ENCODE measurements at places on chromosomes 1 and 21.

- DNase-seq: peak; percentile 88
Observed at GRCh38 chr1:112146201-112146715, 156.8 kb upstream of the KCND3 start.

- DNase-seq: peak; percentile 20
Observed at GRCh38 chr1:17661546-17662157, 93.5 kb upstream of the ACTL8 start.

- no peak for DNase-seq
Observed at GRCh38 chr1:244768804-244769203, 66.7 kb upstream of the COX20 start.

DNA sequence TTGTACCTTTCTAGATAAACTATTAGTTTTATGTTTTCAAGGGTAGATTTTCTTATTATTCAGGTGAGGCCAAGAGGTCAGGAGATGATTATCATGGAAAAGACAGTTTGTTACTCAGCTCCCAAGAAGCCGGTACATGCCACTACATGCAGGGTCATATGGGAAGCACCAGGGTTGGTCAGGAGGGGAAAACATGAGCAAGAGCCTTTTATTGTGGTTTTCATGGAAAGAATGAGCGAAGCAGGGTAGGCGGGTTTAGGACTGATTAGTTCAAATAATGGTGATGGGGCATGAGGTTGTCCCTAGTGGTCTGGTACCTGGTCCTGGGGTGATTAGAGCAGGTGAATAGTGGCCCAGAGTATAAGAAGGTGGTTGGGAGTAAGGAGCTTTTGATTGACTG is 189.9 kb downstream of the APP start:
- no peak for DNase-seq

DNA sequence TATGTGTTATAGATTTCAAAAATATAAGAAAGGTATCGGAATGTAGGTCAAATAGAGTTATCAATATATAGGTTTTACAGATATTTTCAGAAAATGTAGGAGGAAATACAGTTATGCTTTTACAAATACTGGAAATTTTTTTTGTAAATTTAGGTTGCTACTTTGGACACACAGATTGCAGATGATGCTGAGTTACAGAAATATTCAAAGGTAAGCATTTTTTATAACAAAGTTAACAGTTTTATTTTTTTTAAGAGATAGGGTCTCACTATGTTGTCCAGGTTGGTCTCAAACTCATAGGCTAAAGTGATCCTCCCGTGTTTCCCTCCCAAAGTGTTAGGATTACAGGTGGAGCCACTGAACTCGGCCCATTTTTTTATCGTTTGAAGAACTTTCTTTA is 66.0 kb downstream of the PATJ start:
- no peak for DNase-seq

DNA sequence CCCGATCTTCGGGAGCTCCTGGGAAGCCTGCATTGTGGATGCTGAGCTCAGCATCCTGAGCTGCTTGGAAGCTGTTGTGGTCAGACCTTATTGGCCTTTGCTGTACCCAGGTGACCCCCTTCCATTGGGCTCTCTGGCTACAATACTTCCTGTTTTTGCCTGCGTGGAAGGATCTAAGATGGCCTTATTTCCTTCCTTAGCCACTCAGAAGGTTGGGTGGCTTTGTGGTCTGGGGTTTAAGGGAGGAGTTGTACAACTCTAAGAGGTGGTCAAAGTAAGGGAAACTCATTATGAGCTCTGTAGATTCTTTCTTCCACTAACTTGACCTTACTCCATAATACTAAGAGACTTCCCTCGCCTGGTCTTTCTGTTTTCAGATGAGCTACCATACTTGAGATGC is 17.7 kb downstream of the PFKFB2 start:
- no peak for DNase-seq

- DNase-seq: no peak
Observed at GRCh38 chr1:88088481-88088880, 595.6 kb upstream of the PKN2 start.

DNA sequence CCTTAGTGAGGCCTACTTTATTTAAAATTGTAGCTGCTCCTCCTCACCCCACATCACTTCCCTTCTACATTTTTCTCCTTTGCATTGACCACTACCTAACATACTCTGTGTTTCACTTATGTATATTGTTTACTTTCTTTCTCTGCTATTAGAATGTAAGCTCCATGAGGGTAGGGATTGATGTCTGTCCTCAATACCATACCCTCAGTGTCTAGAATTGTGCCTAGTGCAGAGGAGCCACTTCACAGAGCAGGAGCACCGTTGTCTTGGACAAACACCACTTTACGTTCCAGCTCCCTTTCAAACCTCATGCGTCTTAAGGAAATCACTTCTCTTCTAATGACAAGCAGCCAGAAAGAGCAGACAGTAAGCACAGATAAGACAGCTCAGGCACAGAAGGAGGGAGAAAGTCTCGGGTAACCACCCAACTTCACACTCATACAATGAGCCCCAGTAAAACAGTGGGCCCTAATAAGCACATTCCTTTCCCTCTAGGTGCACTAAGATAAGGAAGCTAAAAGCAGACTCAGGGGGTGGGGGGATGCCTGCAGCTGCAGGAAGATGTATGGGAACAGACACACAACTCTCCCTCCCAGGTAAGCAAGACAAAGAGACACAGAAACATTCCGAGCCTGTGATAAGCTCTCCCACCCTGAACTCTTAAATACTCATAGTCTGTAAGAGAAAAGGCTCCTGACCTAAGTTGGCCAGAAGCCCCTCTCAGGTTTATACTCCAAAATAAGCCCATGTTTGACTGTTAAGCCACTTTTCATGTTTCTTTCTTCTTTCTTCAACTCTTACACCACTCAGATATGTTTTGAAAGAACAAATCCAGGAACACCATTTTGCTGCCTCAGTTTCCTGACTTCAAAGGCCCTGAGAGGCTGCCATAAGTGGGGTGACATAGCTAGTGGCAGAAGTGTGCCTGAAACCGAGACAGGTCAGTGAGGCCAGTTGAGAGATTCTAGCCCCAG is 7.1 kb upstream of the PLEKHM2 start:
- no peak for DNase-seq

GRCh38 chr1:178580876-178581275 is 68.0 kb downstream of the TEX35 start:
- DNase-seq: no peak

GRCh38 chr1:35600593-35600992 is 27.5 kb downstream of the TFAP2E start:
- no peak for DNase-seq

- DNase-seq: no peak
Observed at GRCh38 chr1:223733898-223734852, 21.8 kb downstream of the CAPN2 start.

GRCh38 chr1:166080277-166080966 is 86.4 kb downstream of the FAM78B start:
- no peak for DNase-seq

DNA sequence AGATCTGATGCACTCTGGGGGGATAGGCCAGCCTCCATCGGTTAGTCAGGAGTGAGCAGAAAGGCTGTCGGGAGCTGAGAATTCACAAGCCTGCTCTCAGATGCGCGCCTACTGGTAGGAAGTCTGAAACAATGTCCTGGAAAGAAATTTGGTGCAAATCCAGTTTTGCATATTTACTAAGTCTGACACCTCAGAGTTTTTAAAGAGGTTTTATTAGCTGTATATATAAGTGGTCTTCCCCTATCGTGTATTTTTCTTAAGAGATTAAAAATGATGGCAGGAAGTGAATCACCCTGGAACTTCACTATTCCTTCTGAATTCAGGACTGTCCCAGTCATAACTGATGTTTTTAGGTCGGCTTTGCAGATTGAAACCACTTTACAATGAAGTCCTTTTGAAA is 99.8 kb upstream of the C1orf105 start:
- DNase-seq: no peak

GRCh38 chr1:115982400-115982799 is 6.1 kb downstream of the SLC22A15 start:
- DNase-seq: no peak

- DNase-seq: no peak
Observed at GRCh38 chr1:222955964-222956363, 141.1 kb downstream of the DISP1 start.

GRCh38 chr1:59750328-59751003 is 64.3 kb upstream of the HOOK1 start:
- no peak for DNase-seq

- DNase-seq: no peak
Observed at GRCh38 chr1:46284597-46285564, 18.5 kb downstream of the LRRC41 start.

GRCh38 chr1:176225479-176225875 is 18.4 kb upstream of the COP1 start:
- DNase-seq: no peak

DNA sequence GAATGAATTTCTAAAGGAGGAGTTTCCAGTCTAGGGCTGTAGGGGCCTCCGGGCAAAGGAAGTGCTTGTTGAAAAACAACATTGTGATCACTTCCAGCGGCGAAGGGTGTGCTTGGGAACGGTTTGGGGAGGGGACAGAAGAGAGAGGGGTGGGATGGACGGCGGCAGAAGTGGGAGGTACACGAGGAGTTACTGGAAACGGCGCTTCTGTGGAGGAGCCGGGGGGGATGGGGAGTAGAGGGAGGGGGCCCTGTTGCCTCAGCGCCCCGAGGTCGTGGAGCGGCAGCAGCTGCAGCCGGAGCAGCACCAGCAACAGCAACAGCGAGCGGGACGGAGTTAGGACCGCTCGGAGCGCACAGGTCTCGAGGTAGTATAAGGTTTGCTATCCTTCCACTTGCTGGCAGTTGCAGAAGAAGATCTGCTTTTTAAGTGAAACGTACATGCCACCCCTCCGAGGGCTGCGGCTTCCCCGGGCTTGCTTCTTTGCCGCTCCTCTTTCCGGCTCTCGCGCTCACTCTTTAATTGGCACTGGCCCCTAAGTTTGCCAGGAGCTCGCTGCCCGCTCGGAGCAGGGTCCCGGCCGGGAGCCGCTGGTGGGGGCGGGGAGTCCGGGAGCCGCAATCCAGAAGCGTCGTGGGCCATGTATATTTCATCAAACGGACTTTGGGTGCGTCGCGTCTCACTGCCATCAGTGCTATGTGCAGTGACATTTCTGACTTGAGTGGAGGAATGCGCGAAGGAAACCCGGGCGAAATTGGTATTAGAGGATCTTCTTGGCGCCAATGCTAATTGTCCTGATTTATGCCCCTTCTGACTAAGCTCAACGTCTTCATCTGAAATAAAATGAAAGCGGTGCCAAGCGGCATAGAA is 771 bp upstream of the NTNG1 start:
- no peak for DNase-seq

DNA sequence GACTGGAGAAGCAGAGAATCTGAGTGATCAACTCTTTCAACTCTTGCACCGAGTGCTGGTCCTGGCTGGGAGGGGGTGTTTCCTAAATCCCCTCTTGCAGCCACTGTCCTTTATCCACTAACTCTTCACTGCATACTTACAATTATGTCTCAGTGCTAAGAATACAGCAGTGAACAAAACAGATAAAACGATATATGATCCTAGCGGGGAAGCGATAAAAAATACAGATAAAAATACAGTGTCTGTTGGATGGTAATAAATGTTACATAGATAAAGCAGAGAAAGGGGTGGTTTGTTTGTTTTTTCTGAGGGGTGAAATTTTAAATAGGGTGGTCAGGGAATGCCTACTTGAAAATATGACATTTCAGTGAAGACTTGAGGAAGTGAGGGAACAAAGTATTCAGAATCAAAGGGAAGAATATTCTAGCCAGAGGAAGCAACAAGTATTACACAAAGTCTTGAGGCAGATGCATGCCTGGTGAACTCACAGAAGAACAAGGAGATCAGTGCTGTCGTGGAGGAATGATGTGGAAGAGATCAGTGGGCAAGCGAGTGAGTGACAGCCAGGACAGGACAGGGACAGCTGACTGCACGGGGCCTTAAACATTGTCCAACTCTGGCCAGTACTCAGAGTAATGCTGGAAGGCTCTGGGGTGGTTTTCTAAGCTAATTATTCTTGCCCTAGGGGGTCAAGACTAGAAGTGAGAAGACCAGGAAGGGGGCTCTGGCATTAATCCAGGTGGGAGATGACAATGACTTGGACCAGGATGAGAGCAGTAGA is 110.0 kb downstream of the APP start:
- no peak for DNase-seq

- DNase-seq: no peak
Observed at GRCh38 chr1:25559031-25559430, 15.6 kb downstream of the LDLRAP1 start.

DNA sequence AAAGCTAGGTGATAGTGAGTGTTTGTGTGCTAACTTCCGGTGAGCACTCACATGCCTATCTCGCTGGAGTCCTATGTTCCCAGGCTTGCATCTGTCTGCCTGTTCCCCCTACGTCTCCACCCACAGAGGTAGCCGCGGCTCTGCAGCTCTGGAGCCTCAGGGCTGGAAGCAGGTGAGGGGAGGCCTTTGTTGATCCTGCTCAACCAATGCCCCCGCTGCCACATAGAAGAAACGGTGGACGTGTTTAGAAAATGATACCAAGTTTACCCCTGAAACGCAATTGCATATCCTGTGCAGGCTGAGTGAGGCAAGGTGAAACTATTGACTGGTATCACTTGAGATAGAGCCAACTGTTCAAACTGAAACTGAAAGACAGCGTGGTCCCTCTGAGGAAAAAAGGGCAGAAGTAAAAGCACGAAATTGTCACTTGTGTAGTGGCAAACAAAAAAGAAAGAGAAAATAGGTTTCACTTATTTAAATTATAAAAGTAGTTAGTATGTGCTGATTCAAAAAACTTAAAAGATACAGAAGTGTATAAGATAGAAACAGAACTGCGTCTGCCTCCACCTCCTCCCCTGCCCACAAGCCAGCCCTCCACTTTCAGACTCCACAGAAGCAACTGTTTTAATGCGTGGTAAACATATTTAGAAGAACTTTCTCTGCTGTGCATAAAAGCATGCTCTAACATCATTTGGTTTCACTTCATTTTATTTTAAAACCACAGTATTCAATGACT is 38.6 kb upstream of the ETS2 start:
- no peak for DNase-seq

DNA sequence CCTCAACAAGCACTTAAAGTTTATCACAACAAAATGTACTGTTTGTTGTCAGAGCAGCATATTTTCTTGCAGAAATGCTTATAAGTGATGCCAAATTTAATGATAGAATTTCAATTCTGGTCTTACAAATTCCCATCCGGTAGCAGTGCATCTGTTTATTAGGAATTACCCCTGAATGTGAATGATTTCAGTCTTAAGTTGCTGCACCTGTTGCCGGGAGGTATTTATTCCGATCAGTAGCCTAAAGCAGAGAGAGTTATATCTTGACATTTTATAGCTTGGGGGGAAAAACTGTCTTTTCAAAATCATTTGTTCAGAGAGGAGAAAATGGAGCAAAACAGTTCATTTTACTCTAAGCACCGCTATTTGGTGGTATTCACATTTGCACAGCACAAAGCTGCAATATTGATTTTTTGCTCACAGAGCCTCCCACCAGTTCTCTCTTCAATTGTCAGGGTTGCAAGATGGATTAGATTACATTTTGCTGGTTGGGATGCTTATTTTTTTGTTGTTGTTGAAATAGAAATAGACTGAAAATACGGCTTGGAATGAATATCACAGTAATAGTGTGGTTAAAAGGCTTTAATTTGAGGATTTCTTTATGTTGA is 98.6 kb downstream of the ADGRL2 start:
- DNase-seq: no peak

DNA sequence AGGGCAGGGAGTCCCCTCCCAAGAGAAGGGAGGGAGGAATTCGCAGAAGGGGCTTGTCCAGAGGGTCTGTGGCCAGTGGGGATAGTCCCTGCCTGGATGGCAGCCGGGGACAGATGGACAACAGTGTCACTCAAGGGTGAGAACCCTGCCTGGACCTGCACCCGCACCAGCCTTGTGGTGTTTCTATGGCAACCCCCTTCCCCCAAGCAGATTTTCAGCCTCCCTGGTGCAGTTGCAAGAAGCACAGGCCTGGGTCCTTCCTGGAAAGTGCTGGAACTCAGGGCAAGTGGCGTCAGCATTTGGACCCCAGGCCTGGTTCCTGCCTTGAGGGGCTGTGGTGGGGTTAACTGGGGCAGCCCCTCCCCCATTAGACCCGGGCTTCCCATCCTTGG is 83.8 kb upstream of the ACTL8 start:
- no peak for DNase-seq
